ENCODE measurements at places on chromosomes 1 and 21.

GRCh38 chr1:181737056-181737455 lies 253.7 kb downstream of the CACNA1E start:
- no peak for ATAC-seq

- no peak for ATAC-seq
Observed at GRCh38 chr1:183019860-183020259, 3.4 kb upstream of the LAMC1 start.

DNA sequence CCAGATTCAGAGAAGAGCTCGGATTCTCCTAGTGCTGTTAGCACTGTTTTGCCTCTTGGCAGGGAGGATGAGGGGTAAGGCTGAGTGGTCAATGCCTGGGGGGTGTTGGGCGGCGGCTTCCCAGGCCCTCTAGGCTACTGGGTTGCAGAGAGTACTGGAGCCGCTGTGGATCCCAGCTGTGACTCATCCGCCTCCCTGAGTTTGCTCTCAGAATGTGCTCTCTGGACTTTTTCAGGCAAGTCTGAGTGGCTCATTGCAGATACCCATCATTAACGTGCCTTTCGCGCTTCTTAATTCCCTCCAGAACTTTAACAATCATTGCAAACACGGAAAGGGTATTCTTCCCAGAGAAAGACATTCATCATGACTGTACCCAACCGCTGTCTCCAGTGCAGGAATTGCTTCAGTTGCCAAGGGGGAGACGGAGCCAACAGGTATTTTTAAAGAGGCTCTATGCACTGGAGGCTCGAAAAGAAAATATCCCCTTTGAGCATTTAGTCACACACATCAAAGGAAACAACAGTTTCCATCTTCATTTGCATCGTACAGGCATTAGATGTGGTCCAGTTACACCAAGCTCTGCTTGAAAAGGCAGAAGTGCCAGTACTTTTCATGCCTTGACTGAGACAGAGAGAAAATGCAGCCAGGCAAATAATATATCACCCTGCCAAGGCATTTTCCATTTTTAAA lies 14.4 kb upstream of the CAMTA1 start:
- no peak for ATAC-seq

DNA sequence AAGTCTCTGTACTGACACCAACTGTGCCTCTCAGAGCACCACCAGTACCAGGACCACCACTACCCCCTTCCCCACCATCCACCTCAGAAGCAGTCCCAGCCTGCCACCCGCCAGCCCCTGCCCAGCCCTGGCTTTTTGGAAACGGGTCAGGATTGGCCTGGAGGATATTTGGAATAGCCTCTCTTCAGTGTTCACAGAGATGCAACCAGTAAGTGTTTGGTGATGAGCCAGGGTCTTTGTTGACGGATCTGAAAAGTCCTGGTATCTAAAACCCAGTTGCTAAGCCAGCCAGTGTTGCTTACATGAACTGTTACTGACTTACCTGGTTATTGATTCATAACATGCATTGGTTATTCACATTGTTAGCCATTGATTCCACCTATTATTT lies 1.1 kb downstream of the C1orf56 start:
- no peak for ATAC-seq

DNA sequence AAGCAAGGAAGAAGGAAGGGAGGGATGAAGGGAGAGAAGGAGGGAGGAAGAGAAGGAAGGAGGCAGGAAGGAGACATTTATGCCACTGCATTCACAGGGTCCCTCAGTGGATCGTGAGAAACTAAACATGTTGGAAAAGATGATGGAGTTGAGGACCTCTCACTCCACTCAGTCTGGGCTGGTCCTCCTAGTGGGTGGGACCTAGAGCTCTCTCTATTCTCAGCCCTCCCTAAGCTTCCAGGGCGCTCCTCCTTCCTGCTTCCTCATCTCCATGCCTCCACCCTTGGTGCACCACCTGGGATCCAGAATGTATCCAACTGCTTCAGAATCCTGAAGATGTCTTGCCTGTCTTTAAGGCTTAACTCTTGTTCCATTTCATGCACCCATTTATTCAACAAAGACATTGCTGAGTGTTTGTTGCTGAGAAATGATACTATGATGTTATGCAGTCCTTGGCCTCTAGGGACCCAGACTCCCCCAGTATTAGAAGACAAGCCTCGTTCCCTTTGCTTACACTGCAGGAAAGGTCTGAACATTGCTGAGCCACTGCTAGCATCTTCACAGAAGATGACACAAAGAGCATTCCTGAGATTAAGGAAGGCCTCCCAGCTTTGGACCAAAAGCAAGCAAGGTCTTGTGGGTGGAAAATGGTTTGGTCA lies 88.5 kb downstream of the BEND5 start:
- ATAC-seq: no peak

- no peak for ATAC-seq
Observed at GRCh38 chr1:169906938-169907337, 13.2 kb upstream of the SCYL3 start.

DNA sequence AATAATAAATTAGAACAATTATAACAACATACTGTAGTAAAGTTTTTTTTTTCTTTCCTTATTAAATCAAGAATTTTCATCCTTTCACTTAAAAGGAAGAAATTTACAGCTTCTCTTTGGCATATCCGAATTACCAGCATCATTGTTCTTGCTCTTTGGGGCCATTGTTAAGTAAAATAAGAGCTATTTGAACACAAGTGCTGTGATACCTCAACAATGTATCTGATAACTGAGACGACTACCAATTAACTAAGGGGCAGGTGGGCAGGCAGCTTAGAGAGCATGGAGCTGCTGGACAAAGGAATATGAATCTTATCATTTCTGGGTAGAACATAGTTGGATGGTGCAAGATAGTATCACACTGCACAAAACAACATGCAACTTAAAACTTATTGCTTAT lies 719.9 kb upstream of the TMPRSS15 start:
- no peak for ATAC-seq

DNA sequence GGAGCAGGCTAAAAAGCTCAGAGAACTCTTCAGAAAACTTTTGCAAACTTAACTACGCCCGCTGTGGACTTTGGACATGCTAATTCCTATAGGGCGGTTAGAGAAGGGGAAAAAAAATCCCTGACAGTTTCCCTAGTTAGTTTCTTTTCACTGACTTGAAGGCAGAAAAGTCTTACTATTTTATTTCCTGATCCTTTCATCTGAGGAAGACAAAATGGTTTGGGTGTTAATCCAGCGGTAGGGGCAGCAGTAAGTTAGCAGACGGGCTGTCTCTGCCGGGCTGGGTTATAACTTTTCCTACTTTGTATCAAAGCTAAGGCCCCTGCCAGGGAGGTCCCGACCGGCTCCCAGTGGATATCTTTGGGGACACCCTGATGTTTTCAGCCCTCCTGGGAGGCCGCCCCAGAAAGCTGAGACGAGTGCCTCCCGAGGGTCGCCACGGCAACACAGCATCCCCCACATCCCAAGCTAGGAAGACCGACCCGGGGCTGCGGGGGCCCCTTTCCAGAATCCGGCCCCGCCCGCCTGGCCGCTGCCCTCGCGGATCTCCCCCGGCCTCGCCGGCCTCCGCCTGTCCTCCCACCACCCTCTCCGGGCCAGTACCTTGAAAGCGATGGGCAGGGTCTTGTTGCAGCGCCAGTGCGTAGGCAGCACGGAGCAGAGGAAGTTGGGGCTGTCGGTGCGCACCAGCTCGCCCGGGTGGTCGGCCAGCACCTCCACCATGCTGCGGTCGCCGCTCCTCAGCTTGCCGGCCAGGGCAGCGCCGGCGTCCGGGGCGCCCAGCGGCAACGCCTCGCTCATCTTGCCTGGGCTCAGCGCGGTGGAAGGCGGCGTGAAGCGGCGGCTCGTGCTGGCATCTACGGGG lies 162.6 kb downstream of the RUNX1 start:
- no peak for ATAC-seq

- no peak for ATAC-seq
Observed at GRCh38 chr1:20089328-20090077, 19.5 kb downstream of the PLA2G5 start.

GRCh38 chr1:35398739-35399138 lies 130.2 kb downstream of the ZMYM4 start:
- no peak for ATAC-seq

- ATAC-seq: no peak
Observed at GRCh38 chr1:236460103-236460502, 63.7 kb upstream of the LGALS8 start.

- ATAC-seq: no peak
Observed at GRCh38 chr1:66282891-66283621, 250.9 kb upstream of the SGIP1 start.

DNA sequence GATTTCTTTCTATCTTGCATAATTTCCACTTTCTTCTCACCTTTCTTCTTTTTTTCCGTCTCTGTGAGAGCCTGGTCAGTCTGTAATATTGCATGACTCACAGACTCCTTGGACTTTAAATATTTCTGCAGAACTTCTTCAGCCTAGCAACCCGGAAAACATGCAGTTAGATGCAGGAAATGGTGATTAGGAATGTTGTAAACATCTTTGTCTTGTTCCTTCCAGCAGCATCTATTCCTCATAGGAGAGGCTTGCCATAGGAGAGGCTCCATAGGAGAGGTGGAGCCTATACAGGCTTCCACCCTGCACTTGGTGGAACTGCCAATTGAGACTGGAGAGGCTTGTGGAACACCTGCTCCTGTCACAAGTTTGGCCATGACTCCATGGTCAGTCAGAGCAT lies 10.0 kb downstream of the GBP5 start:
- no peak for ATAC-seq

- no peak for ATAC-seq
Observed at GRCh38 chr1:56715156-56715555, 70.0 kb downstream of the PRKAA2 start.

GRCh38 chr1:106924360-106924759 lies 132.1 kb upstream of the PRMT6 start:
- no peak for ATAC-seq

- ATAC-seq: no peak
Observed at GRCh38 chr1:224707843-224708725, 92.0 kb downstream of the CNIH3 start.

DNA sequence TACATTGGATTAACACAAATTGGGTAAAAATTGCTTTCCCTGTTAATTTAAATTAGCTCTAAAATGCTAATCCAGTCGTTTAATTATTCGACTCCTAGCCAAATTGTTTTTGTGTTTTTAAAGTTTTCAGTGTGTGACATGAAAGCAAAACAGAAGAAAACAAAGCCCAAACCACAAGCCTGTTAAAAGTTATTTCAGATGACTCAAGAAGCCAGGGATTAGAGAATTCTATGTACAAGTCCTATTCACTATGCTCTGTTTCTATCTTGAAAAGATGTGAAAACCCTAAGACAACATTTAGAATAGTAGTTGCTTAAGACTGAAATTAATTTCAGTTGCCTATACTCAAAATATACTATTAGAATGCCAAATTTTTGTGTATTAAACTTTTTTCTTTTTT lies 294.8 kb upstream of the ADAMTS5 start:
- no peak for ATAC-seq

- ATAC-seq: peak; percentile 87
Observed at GRCh38 chr1:45543581-45544417, 6.8 kb upstream of the AKR1A1 start.

DNA sequence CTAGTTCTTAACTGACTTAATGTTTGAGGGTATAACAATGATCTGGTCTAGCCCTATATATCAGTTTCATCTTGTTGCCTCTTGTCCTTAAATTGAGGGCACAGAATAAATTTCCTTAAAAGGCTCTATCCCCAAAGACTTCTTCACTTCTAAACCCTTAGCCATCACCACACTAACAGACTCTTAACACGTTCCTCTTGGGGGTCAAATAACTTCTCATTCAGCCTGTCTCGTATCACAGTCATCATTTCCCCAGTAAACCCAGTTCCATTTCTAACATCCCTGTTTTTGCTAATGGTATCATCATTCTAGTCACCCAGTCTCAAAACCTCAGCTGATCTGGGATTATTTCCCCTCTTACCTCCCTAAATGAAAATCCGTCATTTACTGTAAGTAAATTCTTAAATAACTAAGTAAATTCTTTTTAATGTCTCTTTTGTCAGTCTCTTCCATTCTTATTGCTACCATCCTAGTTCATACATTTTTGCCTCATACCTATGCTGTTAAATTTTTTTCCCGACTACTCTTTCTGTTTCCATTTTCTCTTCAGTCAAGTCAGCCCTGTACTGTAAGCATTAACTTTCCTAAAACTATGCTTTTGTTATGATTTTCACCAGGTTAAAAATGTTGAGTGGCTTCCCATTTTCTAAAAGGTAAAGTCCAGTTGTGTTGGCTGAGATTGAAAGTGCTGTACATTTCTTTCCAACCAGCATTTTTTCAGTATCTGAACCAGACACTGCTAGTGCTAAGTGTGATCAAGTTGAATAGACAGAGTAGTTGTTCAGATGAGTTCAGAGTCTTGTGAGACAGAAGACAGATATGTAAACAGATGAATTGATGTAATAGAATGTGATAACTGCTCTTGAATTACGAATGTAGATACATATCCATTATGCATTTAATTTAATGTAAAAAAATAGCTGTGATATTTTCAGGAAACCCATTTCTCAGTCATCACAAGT lies 6.9 kb downstream of the CTTNBP2NL start:
- no peak for ATAC-seq

GRCh38 chr1:25556791-25557476 lies 13.5 kb downstream of the LDLRAP1 start:
- ATAC-seq: peak; percentile 60

GRCh38 chr21:38769191-38769780 lies 36.4 kb upstream of the ETS2 start:
- no peak for ATAC-seq

- ATAC-seq: no peak
Observed at GRCh38 chr1:244860914-244861610, 3.3 kb downstream of the HNRNPU start.

GRCh38 chr1:145758116-145758515 lies 38.8 kb downstream of the CD160 start:
- ATAC-seq: no peak

GRCh38 chr1:51612447-51612961 lies 4.4 kb upstream of the OSBPL9 start:
- no peak for ATAC-seq

- ATAC-seq: peak; percentile 64
Observed at GRCh38 chr1:24540051-24540905, 15.6 kb upstream of the NCMAP start.

DNA sequence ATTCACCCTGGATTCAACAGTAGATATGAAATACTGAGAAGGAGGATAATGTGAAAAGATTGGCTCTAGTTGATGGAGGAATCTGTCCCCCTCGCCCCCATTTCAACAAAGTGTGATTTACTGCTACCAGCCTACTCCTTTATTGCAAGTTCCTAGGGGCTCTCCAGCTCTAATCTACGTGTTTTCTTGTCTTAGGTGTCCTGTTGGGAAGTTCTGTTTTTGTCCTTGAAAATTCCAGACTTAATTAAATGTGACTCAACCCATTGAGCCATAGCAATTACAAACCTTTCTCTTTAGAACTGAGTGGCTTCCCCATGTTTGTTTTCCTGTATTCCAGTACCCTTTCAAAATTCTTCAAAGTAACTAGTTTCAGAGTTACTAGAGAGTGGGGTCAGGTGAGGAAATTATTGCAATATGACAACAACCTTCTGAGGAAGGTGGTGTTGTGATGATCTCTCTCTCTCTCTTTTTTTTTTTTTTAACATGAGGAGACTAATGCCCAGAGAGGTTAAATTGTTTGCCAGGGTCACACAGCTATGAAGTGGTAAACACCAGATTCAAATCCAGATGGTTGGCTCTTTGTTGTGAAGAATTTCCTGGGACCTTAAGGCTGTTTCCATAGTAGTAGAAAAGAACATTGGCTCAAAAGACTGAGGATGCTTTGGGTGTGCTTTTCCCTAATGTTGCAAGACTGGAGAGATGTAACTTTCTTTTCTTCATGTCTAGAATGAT lies 3.5 kb downstream of the RGL1 start:
- ATAC-seq: no peak
